ENCODE measurements at places on chromosomes 1 and 21. TPM values are rescaled to one million over a fixed set of nuclear protein-coding genes. Genes with fewer than 3 reads are reported as not detected.
A peak's percentile ranks its signal among the peaks of the same experiment; 100 is the strongest.

Gene MAB21L3
- not detected for total RNA-seq

Gene CLDN14
- not detected for total RNA-seq

GRCh38 chr1:29196863-29197589 is 15.3 kb upstream of the SRSF4 start:
- peaks cover 57% of the 10 kb centered on the region for H3K36me3 ChIP-seq
- H3K27me3 ChIP-seq, result no peaks in the 10 kb centered on the region
- H3K4me3 ChIP-seq, result no peak overlapping the region
- H3K4me1 ChIP-seq, result peaks cover 7% of the 10 kb centered on the region

DNA sequence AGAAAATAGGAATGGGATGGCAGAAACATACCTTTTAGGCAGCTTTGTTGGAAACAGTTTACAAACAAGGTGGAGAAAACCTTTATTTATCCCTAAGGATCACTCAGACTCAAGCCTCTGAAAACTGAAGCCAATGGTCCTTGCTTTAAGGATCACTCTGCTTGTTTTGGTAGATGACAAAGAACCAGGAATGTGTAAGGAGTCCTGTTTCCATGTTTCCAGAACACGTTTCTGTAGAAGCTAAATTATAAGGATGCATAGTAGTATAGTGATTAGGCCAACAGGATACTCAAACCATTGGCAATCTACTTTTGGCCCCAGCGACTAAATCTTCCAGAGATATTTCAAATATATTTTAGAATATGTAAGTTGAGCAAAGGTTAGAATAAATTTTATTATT is 149.1 kb upstream of the HP1BP3 start:
- DNase-seq, result no peak
- peaks cover 7% of the 10 kb centered on the region for H3K36me3 ChIP-seq
- H3K27me3 ChIP-seq, result no peaks in the 10 kb centered on the region

DNA sequence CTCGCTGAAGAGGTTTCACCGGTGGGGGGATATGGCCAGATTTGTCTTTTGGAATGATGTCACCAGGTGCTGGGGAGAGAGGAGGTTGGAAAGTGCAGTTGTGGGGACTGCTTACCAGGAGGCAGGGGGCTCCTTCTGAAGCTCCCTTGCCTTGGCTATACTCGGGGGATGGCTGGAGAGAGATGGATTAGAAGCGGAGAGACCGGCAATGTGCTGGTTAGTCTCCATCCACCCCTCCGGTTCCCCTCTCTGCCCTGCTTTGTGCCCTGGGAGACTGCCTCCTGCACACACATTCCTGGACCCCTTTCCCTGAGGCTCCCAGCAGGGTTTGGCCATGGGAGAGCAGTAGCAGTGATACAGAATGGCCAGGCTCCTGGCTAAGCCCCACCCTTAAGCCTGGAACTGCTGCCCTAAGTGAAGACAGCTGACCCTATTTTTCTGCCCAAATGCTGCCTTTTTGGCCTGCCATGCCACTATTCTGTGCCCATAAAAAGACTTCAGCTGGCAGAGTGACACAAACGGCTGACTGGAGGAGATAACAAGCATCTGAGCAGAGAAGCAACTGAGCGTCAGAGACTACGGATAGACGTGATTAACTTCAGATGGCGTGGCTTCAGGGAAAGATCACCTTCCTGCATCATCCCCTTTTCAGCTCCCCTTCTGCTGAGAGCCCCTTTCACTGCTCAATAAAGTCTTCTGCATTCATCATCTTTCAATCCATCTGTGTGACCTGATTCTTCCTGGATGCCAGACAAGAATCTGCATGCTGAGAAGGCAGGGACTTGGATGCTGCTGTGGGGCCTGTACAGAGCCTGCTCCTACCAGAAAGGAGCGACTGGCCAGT is 14.5 kb upstream of the VPS13D start:
- H3K4me1 ChIP-seq, result no peaks in the 10 kb centered on the region
- H3K36me3 ChIP-seq, result no peaks in the 10 kb centered on the region
- no peak overlapping the region for H3K27ac ChIP-seq
- no peak overlapping the region for H3K4me3 ChIP-seq

GRCh38 chr1:117389284-117389683 is 22.0 kb downstream of the MAN1A2 start:
- H3K27me3 ChIP-seq, result no peaks in the 10 kb centered on the region
- no peak overlapping the region for H3K4me3 ChIP-seq

DNA sequence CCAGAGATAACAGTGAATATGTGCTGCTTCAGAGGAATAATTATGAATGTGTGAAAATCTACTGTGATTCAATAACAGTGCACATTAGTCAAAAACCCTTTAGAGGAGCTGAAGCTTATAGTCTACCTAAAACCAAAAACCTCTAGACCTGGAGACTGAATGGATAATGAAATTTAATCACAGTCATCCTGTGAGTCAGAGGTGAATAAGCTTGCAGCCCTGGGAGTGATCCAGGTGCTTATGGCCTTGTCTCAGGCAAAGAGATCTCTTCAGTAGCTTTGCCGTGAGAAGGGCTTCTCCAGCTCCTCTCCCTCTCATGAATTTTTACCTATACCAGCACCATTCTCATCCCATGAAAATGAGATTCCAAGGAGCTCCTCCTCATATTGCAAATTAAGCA is 81.3 kb upstream of the RGS4 start:
- H3K27me3 ChIP-seq, result no peaks in the 10 kb centered on the region
- H3K4me1 ChIP-seq, result no peaks in the 10 kb centered on the region
- no peak overlapping the region for H3K4me3 ChIP-seq
- H3K36me3 ChIP-seq, result no peaks in the 10 kb centered on the region

DNA sequence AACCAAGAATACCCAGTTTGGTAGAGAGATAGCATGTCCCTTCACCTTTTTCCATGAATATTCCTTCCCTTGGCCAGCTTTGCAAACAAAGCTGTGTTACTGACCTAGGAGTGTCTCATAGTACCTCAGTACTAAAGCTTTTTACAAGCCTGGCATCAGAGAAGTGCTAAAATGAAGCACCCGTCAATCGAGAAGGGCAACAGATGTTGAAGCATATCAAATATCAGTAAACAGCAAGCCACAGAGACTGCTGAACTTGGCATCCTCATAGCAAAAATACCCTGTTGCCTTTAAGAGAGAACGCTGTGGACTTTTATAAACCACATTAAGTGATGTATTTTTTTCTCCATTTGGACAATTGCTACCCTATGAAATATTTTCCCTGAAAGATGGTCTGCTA is 128.6 kb upstream of the HOOK1 start:
- no peaks in the 10 kb centered on the region for H3K27me3 ChIP-seq
- no peaks in the 10 kb centered on the region for H3K36me3 ChIP-seq
- no peak for DNase-seq
- no peak overlapping the region for H3K27ac ChIP-seq

- no peaks in the 10 kb centered on the region for H3K27me3 ChIP-seq
- H3K4me1 ChIP-seq, result peaks cover 34% of the 10 kb centered on the region
- H3K36me3 ChIP-seq, result no peaks in the 10 kb centered on the region
- no peak overlapping the region for H3K27ac ChIP-seq
- H3K4me3 ChIP-seq, result no peak overlapping the region
- DNase-seq, result no peak
These were observed 129.2 kb downstream of the DHRS3 start for GRCh38 chr1:12488666-12489354.

Gene DNASE2B
- total RNA-seq, result not detected

DNA sequence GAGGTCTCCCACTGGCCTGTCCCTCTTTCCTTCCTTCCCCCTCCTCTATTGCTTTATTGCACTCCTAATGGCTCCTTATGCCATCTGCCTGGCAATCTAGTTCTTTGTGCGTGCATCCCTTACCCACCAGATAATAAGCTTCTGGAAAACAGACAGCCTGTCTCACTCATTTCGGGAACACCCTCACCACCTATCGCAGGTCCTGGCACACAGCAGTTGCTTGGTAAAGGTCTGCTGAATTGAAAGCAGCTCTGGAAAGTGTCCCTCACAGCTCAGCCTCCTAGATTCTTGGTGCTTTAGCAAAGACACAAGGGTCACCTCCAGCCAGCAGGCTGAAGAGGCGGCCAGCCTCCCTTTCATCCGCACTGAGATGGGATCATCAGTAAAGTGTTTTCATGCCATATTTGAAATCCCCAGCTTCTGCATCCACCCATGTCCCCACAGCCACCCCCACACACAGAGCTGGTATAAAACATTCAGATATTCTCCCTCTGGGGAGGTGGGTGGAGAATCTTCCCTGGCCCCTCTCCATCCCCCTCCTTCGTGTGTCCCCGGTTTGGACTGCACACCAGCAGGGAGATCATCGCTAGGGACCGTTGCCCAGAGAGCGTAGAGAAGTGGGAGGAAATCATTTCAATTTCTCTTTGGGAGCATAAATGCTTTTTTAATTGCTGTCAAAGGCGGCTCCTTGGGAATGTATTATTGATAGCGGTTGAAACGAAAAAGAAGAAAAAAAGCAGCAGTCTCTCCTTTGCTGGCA is 29.1 kb upstream of the ATP2B4 start:
- H3K27ac ChIP-seq, result no peak overlapping the region
- H3K4me1 ChIP-seq, result peaks cover 24% of the 10 kb centered on the region
- no peak for DNase-seq
- H3K36me3 ChIP-seq, result no peaks in the 10 kb centered on the region

- H3K27me3 ChIP-seq, result no peaks in the 10 kb centered on the region
- DNase-seq, result no peak
- H3K27ac ChIP-seq, result no peak overlapping the region
- no peaks in the 10 kb centered on the region for H3K4me1 ChIP-seq
These were observed 16.6 kb downstream of the GPATCH2 start for GRCh38 chr1:217614200-217614712.

DNA sequence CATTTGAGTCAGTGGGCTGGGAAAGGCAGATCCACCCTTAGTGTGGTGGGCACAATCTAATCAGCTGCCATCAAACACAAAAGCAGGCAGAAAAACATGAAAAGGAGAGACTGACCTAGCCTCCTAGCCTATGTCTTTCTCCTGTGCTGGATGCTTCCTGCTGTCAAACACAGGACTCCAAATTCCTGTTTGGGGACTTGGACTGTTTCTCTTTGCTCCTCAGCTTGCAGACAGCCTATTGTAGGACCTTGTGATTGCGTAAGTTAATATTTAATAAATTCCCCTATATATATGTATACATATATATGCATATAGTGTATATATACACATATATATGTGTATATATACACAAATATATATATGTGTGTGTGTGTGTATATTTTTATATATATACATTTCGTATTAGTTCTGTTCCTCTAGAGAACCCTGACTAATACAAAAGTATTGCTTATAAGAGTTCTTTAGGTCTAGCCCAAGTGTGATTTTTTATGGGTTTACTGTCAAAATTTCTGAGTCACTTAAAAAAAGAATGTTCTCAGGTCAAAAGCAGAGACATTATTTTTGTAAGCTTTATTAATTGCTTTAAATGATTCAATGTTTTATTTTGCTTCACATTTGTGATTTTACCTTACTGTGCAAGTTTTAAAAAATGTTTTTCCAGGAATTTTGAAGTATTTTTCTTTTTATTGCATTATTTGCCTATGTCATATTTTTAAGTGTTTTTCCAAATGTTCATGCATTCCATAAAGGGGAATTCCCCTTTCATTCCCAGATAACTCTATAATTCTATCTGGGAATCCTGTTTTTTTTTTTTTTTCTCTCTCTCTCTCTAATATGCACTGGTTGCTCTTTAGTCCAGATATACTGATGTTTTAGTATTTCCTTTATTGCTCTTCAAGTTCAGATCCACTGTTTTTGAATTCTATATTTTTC is 92.1 kb upstream of the ADAMTS5 start:
- H3K4me1 ChIP-seq, result no peaks in the 10 kb centered on the region
- H3K4me3 ChIP-seq, result no peak overlapping the region
- H3K36me3 ChIP-seq, result no peaks in the 10 kb centered on the region
- DNase-seq, result no peak

DNA sequence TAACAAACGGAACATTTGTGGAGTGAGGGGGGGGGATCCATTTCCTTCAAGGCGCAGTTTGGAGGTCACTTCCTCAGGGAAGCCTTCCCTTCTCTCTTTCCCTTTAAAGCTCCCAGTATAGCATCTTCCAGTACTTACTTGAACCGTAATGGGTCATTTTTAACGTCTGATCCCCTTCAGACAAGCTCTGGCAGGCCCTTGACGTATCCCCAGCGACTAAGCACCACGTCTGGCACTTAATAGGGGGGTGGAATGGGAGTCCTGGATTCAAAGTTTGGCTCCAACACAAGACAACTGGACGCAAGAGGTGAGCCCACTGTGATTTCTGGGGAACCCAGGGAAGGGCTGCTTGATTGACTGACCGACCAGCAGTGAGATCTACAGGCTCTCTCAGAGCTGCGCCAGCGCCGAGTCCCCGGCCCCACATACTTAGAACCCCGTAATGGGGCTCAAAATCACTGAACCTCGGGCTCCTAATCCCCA is 441 bp downstream of the YARS1 start:
- H3K27me3 ChIP-seq, result no peaks in the 10 kb centered on the region
- peak overlapping the region; percentile 94 for H3K27ac ChIP-seq
- DNase-seq, result no peak
- peaks cover 40% of the 10 kb centered on the region for H3K36me3 ChIP-seq
- peak overlapping the region; percentile 84 for H3K4me3 ChIP-seq

DNA sequence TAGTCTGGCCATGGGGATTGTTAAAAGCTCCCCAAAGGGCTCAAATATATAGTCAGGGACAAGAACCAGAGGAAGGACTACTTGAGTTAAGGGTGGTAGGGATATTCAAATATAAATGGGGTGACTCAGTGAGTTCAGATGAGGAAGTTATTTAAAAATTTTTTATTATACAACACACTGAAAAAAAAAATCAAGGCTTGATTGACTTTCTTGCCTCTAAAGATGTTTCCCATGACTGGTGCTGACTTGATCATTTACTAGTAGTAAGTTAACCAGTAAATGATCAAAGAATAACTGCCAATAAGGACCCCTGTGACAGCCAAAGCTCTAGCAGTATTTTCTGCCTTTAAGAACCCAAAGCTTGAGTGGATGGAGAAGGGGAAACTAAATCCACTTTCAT is 357.6 kb upstream of the NR5A2 start:
- no peaks in the 10 kb centered on the region for H3K4me1 ChIP-seq
- no peak overlapping the region for H3K27ac ChIP-seq

GRCh38 chr1:205444931-205445645 is 10.8 kb downstream of the BLACAT1 start:
- H3K27ac ChIP-seq, result no peak overlapping the region
- no peak overlapping the region for H3K4me3 ChIP-seq
- no peaks in the 10 kb centered on the region for H3K36me3 ChIP-seq
- DNase-seq, result no peak

- no peaks in the 10 kb centered on the region for H3K27me3 ChIP-seq
- no peak for DNase-seq
- no peak overlapping the region for H3K27ac ChIP-seq
- peaks cover 11% of the 10 kb centered on the region for H3K4me1 ChIP-seq
- no peak overlapping the region for H3K4me3 ChIP-seq
These were observed 161.8 kb downstream of the PCBP3 start for GRCh38 chr21:45805321-45805720.

- no peak overlapping the region for H3K27ac ChIP-seq
- no peak overlapping the region for H3K4me3 ChIP-seq
- H3K36me3 ChIP-seq, result peaks cover 8% of the 10 kb centered on the region
- H3K4me1 ChIP-seq, result peaks cover 17% of the 10 kb centered on the region
- no peak for DNase-seq
These were observed 3.0 kb downstream of the TNFRSF4 start for GRCh38 chr1:1210726-1211540.

- peaks cover 81% of the 10 kb centered on the region for H3K36me3 ChIP-seq
- DNase-seq, result no peak
- peaks cover 21% of the 10 kb centered on the region for H3K4me1 ChIP-seq
These were observed 5.1 kb downstream of the AHCYL1 start for GRCh38 chr1:109989506-109990301.

Measured in SJSA1 (cell line).